Pancreas (tissue), 10 donors: ENCODE measurements at places on chromosomes 6 and 20.

GRCh38 chr6:158046201-158047126 lies 64.8 kb downstream of the SYNJ2 start:
- H3K4me1 ChIP-seq, result no peaks in the 10 kb centered on the region
- no peaks in the 10 kb centered on the region for H3K27me3 ChIP-seq
- DNase-seq, result no peak

DNA sequence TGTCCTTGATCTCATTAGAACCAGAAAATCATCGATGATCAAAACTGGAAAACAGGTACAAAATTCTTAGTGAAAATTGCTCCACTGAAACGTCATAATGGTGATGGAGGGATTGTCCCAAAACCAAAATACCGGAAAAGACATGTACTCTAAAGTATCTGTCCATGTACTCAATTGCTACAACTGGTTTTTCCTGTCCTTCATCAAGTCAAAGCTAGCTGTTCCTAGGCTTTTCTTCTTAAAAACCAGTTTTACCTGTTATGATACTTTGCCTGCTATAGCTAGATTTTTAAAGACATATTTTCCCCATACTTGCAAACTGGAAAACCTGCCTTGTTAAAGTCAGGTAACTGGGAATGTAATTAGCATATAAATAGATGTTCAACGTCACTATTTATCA lies 50.5 kb upstream of the LRRC1 start:
- no peaks in the 10 kb centered on the region for H3K36me3 ChIP-seq
- no peaks in the 10 kb centered on the region for H3K27me3 ChIP-seq
- H3K4me3 ChIP-seq, result no peak overlapping the region
- H3K27ac ChIP-seq, result no peak overlapping the region
- no peak for DNase-seq

DNA sequence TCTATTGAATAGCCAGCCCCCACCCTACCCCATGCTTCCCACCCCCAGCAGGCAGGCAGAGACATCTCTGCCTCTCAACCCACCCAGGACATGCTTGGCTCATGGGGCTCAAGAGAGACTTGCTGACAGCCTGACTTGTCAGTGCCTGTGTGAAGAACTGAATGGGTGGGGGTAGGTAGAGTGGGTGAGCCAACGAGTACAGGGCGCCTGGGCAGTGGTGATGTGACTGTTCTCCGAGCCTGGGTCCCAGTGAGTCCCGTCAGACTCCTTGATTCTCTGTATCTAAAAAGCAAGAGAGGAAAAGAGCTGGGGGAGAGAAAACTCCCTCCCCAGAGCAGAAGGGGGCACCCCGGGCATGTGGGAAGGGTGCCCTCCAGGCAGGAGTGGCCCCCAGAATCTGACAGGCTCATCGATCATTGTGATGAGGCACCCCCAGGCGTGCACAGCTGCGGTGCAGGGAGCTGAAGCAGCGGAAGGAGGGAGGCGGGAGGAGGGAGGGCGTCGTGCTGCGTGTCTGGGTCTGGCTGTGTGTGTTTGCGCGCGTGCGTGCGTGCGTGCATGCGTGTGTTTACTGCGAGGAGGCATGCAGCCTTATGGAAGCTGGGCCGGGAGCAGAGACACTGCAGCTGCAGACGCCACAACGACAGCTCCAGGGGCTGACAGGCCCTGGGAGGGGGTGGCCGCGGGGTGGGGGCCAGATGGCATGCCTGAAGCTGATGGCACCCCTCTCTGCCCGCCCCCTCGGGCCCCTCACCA lies 40.2 kb downstream of the FOXP4 start:
- no peak overlapping the region for H3K4me3 ChIP-seq
- peaks cover 3% of the 10 kb centered on the region for H3K4me1 ChIP-seq
- no peak overlapping the region for H3K27ac ChIP-seq
- no peaks in the 10 kb centered on the region for H3K27me3 ChIP-seq
- no peaks in the 10 kb centered on the region for H3K36me3 ChIP-seq

DNA sequence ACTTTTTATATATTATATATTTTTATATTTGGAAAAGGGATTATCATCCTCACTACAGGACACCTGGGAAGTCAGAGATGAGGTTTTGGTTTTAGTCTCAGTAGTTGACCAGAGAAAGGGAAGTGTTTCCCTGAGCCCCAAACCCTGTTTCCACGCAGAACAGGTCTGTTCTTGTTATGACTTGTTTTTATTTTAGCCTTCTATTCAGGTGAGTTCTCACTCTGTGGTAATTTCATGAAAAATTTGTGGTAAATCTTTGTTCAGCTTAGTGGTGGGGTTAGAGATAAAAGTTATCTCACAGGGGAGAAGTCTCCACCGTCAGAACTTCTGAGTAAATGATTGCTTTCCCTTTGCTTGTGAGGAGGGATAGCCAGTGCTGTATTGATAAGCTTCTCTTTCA lies 224.9 kb downstream of the FARS2 start:
- H3K4me1 ChIP-seq, result no peaks in the 10 kb centered on the region
- no peaks in the 10 kb centered on the region for H3K27me3 ChIP-seq
- H3K27ac ChIP-seq, result no peak overlapping the region
- H3K36me3 ChIP-seq, result no peaks in the 10 kb centered on the region
- DNase-seq, result no peak

- H3K4me3 ChIP-seq, result peak overlapping the region; percentile 19
- no peaks in the 10 kb centered on the region for H3K27me3 ChIP-seq
- no peaks in the 10 kb centered on the region for H3K4me1 ChIP-seq
- no peaks in the 10 kb centered on the region for H3K36me3 ChIP-seq
- H3K27ac ChIP-seq, result peak overlapping the region; percentile 55
These were observed 292.6 kb upstream of the MARCKS start for GRCh38 chr6:113564371-113565171.

GRCh38 chr6:89948876-89949275 lies 54.6 kb downstream of the GJA10 start:
- no peaks in the 10 kb centered on the region for H3K27me3 ChIP-seq
- no peak for DNase-seq
- H3K27ac ChIP-seq, result no peak overlapping the region
- peaks cover 6% of the 10 kb centered on the region for H3K36me3 ChIP-seq
- H3K4me1 ChIP-seq, result no peaks in the 10 kb centered on the region

DNA sequence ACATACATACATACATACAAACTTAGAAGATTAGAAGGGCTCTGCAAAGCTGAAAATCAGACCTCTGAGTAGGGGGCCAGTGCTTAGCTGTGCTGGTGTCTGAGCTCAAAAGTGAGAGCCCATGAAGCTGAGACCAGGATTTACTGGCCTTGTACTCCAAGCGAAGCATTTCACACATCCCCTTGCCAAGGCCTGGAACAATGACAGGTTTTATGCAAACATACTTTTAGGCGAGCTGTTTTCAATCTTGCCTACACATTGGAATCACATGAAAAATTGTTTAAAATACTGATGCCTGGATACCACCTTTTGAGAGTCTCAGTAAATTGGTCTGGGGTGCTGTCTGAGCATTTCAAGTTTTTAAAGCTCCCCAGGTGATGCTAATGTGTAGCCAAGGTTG lies 80.9 kb upstream of the SRSF6 start:
- no peak for DNase-seq
- no peak overlapping the region for H3K27ac ChIP-seq
- H3K4me1 ChIP-seq, result no peaks in the 10 kb centered on the region
- H3K36me3 ChIP-seq, result no peaks in the 10 kb centered on the region

DNA sequence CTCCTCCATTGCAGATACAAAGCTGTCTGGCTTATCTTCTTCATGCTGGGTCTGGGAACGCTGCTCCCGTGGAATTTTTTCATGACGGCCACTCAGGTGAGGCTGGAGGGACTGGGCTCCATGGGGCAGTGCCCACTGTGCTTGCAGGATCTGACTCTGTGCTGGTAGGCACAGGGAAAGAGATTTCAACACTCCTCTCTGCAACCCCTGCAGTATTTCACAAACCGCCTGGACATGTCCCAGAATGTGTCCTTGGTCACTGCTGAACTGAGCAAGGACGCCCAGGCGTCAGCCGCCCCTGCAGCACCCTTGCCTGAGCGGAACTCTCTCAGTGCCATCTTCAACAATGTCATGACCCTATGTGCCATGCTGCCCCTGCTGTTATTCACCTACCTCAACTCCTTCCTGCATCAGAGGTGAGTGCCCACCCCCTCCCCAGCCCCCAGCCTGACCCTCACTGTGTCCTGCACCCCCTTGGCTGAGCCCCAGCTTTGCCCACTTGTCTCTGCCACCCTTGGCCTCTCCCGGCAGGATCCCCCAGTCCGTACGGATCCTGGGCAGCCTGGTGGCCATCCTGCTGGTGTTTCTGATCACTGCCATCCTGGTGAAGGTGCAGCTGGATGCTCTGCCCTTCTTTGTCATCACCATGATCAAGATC lies 6.1 kb downstream of the SLC29A1 start:
- no peak overlapping the region for H3K27ac ChIP-seq
- H3K36me3 ChIP-seq, result no peaks in the 10 kb centered on the region
- DNase-seq, result no peak
- no peak overlapping the region for H3K4me3 ChIP-seq
- no peaks in the 10 kb centered on the region for H3K27me3 ChIP-seq
- peaks cover 13% of the 10 kb centered on the region for H3K4me1 ChIP-seq

DNA sequence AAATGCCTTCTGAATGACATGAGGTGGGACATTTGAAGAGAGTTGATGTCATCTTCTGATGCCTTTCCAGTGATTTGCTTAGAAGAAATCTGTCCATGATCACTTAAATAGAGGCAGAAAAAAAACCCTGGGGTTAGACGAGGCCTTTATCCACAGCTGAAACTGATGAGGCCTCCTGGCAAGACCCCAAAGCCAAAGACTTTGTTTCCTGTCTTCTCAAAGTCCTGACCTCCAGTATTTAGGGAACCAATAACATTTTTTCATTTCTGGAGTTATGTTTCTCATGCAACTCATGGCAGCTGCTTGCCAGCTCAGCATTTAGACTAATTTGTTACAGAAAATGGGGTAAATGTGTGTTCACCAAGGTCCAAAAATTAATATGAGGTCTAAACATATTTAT lies 248.0 kb upstream of the PRDM1 start:
- no peaks in the 10 kb centered on the region for H3K4me1 ChIP-seq
- H3K4me3 ChIP-seq, result no peak overlapping the region
- no peak for DNase-seq
- no peaks in the 10 kb centered on the region for H3K27me3 ChIP-seq

DNA sequence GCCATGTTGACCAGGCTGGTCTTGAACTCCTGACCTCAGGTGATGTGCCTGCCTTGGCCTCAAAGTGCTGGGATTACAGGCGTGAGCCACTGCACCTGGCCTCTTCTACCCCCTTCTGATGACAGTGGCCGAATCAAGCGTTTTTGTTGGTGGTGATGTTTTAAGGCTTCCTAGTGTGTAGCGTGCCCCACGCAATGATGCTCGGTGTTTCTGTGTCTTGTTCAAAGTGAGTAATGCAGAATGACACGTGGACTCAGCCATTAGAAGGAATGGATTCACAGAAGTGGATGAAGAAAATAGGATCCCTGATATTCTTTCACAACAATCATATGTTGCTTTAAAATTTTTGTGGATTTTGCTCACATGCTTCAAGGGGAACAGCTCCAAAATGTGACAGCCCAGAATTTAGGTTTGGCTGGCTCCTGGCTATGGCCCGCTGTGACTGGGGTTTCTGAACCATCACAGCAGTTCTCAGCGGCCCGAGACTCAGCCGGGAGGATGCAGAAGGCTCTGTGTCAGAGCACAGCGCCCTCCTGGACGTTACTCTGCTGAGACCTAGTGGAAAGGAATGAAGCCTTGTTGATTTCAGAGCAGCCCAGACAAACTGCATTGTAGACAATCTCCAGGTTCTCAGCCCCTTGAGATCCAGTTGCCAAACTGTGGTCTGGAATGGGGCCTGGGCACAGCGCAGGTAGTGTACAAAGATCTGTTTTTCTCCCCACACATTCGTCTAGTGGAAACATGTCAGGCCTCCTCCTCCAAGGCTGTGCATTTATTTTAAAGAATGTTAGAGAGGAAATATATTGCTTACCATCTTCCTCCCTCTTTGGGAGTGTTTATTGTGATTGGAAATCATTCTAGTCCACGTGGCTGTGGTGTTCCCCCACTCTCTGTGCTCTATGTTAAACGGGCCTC lies 57.6 kb upstream of the TIAM2 start:
- H3K27me3 ChIP-seq, result no peaks in the 10 kb centered on the region
- no peak for DNase-seq
- H3K36me3 ChIP-seq, result no peaks in the 10 kb centered on the region
- H3K4me1 ChIP-seq, result no peaks in the 10 kb centered on the region
- no peak overlapping the region for H3K4me3 ChIP-seq

GRCh38 chr6:32868257-32868788 lies 14.3 kb downstream of the PSMB9 start:
- H3K4me3 ChIP-seq, result no peak overlapping the region
- H3K36me3 ChIP-seq, result no peaks in the 10 kb centered on the region
- no peak overlapping the region for H3K27ac ChIP-seq
- no peaks in the 10 kb centered on the region for H3K4me1 ChIP-seq

DNA sequence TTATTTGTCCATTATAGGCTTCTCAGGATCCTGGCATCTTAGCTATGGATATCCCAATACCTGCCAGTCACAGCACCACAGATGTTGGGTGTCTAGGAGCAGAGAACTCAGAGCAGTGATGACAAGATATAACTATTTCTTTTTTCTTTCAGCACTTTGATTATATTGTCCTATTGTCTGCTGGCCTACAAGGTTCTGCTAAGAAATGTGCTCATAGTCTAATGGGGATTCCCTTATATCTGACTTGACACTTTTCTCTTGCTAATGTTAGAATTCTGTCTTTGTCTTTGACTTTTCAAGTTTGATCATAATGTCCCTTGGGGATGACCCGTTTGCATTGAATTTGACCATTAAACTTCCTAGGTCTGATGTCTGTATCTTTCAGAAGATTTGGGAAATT lies 270.4 kb downstream of the OGFRL1 start:
- H3K4me3 ChIP-seq, result no peak overlapping the region
- H3K27me3 ChIP-seq, result no peaks in the 10 kb centered on the region
- H3K4me1 ChIP-seq, result no peaks in the 10 kb centered on the region
- no peak overlapping the region for H3K27ac ChIP-seq
- DNase-seq, result no peak
- H3K36me3 ChIP-seq, result no peaks in the 10 kb centered on the region

- H3K36me3 ChIP-seq, result no peaks in the 10 kb centered on the region
- no peak overlapping the region for H3K4me3 ChIP-seq
- no peak overlapping the region for H3K27ac ChIP-seq
- no peaks in the 10 kb centered on the region for H3K27me3 ChIP-seq
These were observed 58.4 kb downstream of the SMLR1 start for GRCh38 chr6:130885392-130886192.

DNA sequence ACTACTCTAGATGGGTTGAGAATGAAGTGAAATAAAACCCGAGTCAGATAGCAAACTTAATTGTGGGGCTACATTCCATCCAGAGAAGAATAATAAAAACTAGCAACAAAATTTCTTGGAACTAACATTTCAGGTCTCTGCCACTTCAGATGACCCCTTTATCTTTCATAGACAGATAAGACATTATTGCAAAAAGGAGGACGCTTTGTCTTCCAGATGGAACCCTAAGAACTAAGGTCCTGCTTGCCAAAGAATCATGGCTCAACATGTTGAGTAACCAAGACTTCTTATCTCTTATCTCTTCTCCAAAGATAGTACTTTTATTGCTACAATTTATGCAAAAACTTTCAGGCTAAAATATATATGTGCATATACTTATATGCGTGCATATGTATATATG lies 221.1 kb upstream of the PREP start:
- no peak overlapping the region for H3K4me3 ChIP-seq
- DNase-seq, result no peak
- H3K27me3 ChIP-seq, result no peaks in the 10 kb centered on the region
- H3K36me3 ChIP-seq, result no peaks in the 10 kb centered on the region
